ENCODE measurements at places on chromosomes 11 and 22. TPM values are rescaled to one million over a fixed set of nuclear protein-coding genes. Genes with fewer than 3 reads are reported as not detected.

DNA sequence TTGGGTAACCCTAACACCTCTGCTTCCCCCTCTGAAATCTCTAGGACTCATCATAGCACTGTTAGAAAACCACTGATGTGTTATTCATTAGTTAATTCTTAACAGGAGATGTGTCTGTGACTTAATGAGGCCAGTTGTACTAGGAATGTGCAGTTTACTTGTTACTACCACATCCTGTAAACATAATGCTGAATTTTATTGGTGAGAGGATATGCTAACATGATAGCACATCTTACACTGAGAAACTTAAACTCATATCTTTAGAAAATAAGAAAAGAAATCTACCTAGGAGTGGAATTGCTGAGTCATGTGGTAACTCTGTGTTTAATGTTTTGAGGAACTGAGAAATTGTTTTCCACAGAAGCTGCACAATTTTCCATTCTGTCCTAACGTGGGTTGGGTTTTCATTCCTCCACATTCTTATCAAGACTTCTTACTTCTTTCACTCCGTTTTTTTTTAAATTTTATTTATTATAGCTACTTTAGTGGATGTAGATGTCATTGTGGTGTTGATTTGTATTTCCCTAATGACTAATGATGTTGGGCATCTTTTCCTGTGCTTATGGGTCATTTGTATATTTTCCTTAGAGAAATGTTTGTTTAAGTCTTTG, 33.7 kb downstream of the RNF121 start:
- H3K27ac ChIP-seq: no peak overlapping the region
- no peak overlapping the region for H3K4me3 ChIP-seq
- no peaks in the 10 kb centered on the region for H3K4me1 ChIP-seq
- H3K27me3 ChIP-seq: no peaks in the 10 kb centered on the region

- H3K4me3 ChIP-seq: peak overlapping the region; percentile 55
Observed at GRCh38 chr11:62542111-62542745, 4.4 kb downstream of the AHNAK start.

DNA sequence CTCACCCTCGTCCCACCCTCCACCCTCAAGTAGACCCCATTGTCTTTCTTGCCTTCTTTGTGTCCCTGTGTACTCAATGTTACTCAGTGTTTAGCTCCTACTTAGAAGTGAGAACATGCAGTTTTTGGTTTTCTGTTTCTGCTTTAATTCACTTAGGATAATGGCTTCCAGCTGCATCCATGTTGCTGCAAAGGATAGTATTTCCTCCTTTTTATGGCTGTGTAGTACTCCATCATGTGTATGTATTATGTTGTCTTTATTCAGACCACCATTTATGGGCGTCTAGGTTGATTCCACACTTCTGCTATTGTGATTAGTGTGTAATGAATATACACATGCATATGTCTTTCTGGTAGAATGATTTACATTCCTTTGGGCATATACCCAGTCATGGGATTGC, 73.6 kb downstream of the SIK2 start:
- peaks cover 5% of the 10 kb centered on the region for H3K36me3 ChIP-seq
- no peaks in the 10 kb centered on the region for H3K27me3 ChIP-seq
- DNase-seq: no peak
- no peak overlapping the region for H3K27ac ChIP-seq
- H3K4me1 ChIP-seq: no peaks in the 10 kb centered on the region
- H3K4me3 ChIP-seq: no peak overlapping the region

GRCh38 chr11:1310772-1311468, 1.5 kb upstream of the TOLLIP start:
- no peaks in the 10 kb centered on the region for H3K4me1 ChIP-seq
- no peak for DNase-seq
- no peaks in the 10 kb centered on the region for H3K36me3 ChIP-seq

- no peaks in the 10 kb centered on the region for H3K4me1 ChIP-seq
- DNase-seq: no peak
- H3K27me3 ChIP-seq: no peaks in the 10 kb centered on the region
- no peaks in the 10 kb centered on the region for H3K36me3 ChIP-seq
- H3K4me3 ChIP-seq: no peak overlapping the region
Observed at GRCh38 chr11:72466410-72466809, 32.1 kb upstream of the CLPB start.

DNA sequence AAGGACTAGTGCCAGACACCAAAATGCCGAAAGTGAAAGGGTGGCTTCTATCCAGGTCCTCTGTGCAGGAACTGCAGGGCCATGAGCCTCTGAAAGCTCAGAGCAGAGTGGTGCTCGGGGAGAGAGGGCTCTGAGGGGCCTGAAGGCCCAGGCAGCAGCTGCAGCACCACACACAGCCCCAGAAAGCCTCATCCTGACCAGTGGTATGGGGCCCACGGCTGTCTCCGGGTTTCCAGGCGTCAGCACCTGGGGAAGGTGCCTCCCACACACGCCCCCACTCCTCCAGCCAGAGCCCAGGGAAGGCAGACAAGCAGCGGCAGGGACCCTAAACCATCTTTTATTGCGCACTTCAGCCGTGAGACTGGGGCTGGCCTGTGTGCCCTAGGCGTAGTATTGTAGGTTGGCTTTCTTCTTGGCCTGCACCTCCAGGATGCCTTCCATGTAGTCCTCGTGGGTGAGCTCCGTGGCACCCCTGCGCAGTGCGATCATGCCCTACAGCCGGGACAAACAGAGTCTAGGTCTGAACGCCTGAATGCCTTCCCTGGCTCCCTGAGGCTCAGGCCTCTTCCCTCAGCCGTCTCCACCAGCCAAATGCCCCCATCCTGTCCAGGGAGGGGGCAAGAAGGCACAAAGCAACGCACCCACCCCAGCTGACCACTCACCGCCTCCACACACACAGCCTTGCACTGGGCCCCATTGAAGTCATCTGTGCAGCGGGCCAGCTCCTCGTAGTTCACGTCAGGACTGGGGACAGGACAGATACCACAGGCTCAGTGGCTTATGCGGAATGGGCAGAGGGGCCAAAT, 7.6 kb downstream of the PSMC3 start:
- peaks cover 10% of the 10 kb centered on the region for H3K36me3 ChIP-seq
- H3K27me3 ChIP-seq: no peaks in the 10 kb centered on the region
- no peaks in the 10 kb centered on the region for H3K4me1 ChIP-seq
- no peak for DNase-seq
- no peak overlapping the region for H3K4me3 ChIP-seq
- H3K27ac ChIP-seq: no peak overlapping the region

DNA sequence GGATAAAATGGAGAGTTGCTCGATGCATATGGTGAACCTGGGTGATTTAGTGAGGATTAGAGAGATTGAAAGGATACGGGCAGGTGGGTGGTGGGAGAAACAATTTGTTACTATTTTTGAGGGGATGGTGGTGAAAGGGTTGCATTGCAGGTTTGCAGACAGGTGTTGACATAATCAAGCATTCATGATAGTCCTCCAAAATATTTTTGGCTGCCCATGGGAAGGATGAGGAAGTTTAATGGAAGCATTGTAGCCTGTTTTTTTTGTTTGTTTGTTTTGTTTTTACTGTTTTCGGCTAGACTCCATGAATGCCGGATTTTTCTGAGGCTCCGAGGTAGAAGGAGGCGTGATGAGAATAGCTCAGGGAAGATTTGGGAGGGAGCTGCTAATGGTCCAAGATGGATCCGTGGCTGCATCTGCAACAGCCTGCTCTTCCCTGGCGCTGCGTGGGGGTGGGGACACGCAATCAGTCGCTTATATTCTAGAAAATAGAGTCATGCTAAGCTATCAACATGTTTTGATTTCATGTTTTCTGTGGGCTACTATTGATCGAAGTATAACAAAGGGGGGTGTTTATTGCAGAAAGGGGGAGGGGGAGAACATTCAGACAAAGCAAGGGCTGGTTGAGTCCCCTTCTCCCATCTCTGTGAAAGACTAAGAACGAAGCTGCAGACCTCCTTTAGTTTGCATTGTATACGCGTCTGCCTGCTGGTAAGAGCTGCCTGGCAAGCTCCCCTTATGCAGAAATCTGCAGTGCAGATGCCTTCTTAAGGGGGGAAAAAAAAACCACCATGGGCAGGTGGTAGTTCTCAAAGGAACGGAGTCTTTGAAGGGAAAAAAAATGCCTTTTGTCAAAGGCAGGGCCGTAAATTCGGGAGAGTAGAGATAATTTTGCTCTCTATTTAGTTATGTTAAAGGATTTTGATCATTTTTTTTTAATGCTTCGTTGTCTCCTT, 1.0 kb downstream of the RTN3 start:
- H3K27ac ChIP-seq: no peak overlapping the region
- no peaks in the 10 kb centered on the region for H3K4me1 ChIP-seq
- H3K27me3 ChIP-seq: no peaks in the 10 kb centered on the region
- no peak for DNase-seq
- no peaks in the 10 kb centered on the region for H3K36me3 ChIP-seq

GRCh38 chr11:32723332-32723731, 71.1 kb downstream of the CCDC73 start:
- no peaks in the 10 kb centered on the region for H3K4me1 ChIP-seq
- no peak overlapping the region for H3K4me3 ChIP-seq
- DNase-seq: no peak
- H3K27me3 ChIP-seq: no peaks in the 10 kb centered on the region
- H3K27ac ChIP-seq: no peak overlapping the region

GRCh38 chr11:24714601-24715000, 217.7 kb downstream of the LUZP2 start:
- H3K4me3 ChIP-seq: no peak overlapping the region
- DNase-seq: no peak
- H3K4me1 ChIP-seq: no peaks in the 10 kb centered on the region
- no peaks in the 10 kb centered on the region for H3K36me3 ChIP-seq
- no peaks in the 10 kb centered on the region for H3K27me3 ChIP-seq

- no peak overlapping the region for H3K4me3 ChIP-seq
- no peak overlapping the region for H3K27ac ChIP-seq
- no peak for DNase-seq
Observed at GRCh38 chr11:68076371-68077042, 37.7 kb downstream of the TCIRG1 start.

DNA sequence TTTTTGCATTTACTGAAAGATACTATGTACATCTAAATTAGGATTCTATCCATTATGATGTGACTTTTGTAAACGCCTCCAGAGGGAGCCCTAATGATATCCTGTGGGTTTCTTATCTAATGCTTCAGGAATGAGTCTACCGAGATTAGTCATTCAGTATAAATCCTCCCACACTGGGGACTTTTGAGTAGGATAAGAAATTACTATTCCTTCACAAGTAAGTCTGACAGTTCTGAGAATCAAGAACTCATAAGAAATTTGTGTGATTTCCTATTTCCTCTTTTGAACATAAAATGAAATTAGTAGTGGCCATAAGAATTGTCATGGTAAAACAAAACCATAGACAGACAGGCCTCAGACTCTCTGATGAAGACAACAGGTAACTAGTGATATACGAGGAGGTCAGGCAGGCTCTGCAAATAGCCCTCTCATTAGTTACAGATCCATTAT, 10.0 kb upstream of the OR5M1 start:
- no peaks in the 10 kb centered on the region for H3K4me1 ChIP-seq
- no peak overlapping the region for H3K4me3 ChIP-seq
- DNase-seq: no peak
- H3K27ac ChIP-seq: no peak overlapping the region
- no peaks in the 10 kb centered on the region for H3K27me3 ChIP-seq
- H3K36me3 ChIP-seq: no peaks in the 10 kb centered on the region

DNA sequence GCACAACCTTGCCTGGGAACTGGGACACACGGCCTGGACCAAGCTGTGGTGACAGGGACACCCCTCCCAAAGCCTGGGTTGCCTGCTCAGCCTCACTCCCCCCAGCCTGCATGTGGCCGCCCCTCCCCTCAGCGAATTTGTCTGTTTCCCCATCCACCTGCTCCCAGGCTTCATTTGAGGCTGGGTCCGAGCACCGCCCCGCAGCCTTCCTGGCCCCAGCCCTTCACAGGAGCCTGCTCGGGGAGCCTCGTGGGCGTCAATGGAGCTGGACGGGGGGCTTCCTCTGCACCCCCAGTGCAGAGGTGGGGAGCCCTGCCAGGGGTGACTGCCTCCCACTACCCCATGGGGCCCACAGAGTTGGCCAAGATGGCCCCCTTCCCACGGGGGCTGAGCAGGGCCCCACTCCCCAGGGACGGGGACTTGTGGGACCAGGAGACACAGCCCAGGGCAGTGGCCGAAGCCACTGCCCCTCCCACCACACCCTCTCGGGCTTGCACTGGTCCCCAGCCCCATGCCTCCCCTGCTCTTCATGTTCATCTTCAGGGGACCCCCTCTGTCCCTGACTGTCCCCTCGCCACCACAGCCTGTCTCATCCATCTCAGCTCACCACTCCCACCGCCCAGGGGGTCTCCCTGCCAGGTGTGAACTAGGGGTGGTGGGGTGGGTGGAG, 91.7 kb downstream of the WNT7B start:
- peak; percentile 44 for DNase-seq
- H3K4me1 ChIP-seq: no peaks in the 10 kb centered on the region
- no peak overlapping the region for H3K27ac ChIP-seq
- no peak overlapping the region for H3K4me3 ChIP-seq

GRCh38 chr11:62217191-62217748, 8.8 kb downstream of the SCGB2A1 start:
- no peak overlapping the region for H3K4me3 ChIP-seq
- H3K4me1 ChIP-seq: no peaks in the 10 kb centered on the region
- H3K27ac ChIP-seq: no peak overlapping the region
- no peaks in the 10 kb centered on the region for H3K36me3 ChIP-seq
- no peak for DNase-seq

DNA sequence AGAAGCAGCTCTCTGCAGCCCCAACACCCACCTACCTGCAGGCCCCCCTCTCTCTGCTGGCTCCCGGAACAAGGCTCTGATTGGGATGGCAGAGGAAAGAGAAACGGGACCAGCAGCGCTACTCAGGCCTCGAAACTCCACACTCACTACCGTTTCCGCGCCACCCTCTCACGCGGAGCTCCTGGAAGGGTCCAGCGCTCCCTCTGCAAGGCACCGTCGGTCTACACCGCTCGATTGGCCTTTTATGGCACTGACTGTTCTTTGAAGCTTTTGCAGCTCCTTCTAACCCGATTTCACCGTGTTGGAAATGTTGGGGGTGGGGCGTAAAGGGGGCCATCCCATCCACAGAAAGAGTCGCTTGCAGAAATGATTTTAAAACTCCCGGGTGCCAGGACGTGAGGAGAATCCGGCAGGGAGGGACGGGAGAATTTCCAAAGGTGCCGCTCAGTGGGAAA, 323 bp upstream of the PANX1 start:
- H3K36me3 ChIP-seq: no peaks in the 10 kb centered on the region
- no peaks in the 10 kb centered on the region for H3K27me3 ChIP-seq
- peak overlapping the region; percentile 82 for H3K4me3 ChIP-seq

GRCh38 chr11:37552284-37552683, 954.2 kb upstream of the RAG2 start:
- no peaks in the 10 kb centered on the region for H3K4me1 ChIP-seq
- no peaks in the 10 kb centered on the region for H3K27me3 ChIP-seq
- no peak for DNase-seq
- H3K27ac ChIP-seq: no peak overlapping the region
- no peaks in the 10 kb centered on the region for H3K36me3 ChIP-seq

Gene CTSD
- 473 TPM for total RNA-seq

Gene SUN2
- 275 TPM for total RNA-seq

Gene RBMXL2
- not detected for total RNA-seq

Gene XKR3
- total RNA-seq: not detected

Gene KREMEN1
- 13.4 TPM for total RNA-seq

All from aorta (tissue), 5 donors.